ENCODE measurements at places on chromosomes 6 and 20.

DNA sequence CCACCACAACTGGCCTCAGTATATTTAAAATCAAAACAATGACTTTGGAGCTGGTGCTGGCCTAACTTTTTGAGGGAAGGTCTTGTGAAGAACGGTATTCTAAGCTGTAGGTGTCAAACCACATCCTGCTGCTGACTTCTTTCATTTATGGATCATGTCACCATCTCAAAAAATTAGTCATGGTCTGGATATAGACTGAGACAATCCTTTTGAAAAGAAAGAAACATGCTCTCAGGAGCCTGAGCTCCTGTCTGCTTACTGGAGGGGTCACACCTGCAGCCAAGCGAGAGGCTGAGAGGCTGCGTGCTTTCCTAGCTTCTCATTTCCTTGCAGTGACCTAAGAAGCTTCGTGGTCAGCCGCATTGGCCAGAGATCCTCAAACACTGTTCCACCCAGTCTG lies 55.2 kb downstream of the TIAM2 start:
- DNase-seq, result no peak

- DNase-seq, result no peak
These were observed 150.7 kb upstream of the GMDS start for GRCh38 chr6:2396042-2396657.

- no peak for DNase-seq
These were observed 40.4 kb upstream of the TBC1D7 start for GRCh38 chr6:13368731-13369115.

- no peak for DNase-seq
These were observed 43.6 kb upstream of the PHACTR3 start for GRCh38 chr20:59560588-59561227.

DNA sequence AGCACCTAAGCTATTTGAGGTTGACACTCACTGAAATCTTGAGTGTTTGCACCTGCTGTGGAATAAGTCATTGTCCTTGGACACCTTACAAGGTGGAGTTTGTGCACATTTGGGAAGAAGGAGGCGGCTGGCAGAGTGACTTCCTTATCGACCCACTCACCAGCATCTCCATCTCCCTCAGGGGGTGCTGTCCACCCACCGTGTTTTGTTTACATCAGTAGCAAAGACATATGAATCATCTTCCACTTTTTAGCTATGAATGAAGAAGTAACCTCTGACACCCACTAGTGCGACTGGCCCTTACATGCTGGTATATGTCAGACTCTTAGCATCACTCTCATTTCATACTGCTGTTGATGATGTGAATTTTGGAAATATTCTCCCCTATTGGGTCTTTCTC lies 119.5 kb upstream of the SGK1 start:
- no peak for DNase-seq

DNA sequence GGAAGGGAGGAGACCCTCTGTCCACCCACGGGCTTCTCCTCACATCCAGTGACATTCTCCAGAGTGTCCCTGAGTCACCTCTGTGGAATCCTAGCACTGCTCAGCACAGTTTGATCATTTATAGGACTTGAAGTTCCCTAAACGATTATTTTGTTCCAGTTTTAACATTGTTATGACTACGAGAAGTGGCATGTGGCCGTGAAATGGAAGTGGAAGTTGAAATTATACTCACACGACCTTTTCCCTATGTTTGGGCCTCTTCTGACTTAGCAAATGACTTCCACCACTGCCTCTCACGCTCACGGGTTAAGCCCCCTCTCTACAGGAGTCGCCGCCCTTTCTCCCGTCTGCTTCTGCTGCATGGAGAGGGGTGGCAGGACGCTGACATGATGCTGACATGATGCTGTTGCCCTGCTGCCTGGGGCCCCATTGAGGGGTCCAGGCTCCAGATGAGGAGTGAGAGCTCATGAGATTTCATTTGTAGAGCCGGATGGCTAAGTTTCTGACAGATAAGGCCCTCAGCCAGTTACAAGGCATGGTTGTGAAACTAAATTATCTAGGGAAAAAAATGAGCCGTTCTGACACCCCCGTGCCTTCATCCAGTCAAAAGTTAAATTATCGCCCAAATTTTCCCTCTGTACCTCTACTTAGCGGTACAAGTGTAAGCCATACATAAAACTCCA lies 153.6 kb upstream of the UST start:
- no peak for DNase-seq

- DNase-seq, result no peak
These were observed 55.2 kb downstream of the PSMB1 start for GRCh38 chr6:170497841-170498301.

DNA sequence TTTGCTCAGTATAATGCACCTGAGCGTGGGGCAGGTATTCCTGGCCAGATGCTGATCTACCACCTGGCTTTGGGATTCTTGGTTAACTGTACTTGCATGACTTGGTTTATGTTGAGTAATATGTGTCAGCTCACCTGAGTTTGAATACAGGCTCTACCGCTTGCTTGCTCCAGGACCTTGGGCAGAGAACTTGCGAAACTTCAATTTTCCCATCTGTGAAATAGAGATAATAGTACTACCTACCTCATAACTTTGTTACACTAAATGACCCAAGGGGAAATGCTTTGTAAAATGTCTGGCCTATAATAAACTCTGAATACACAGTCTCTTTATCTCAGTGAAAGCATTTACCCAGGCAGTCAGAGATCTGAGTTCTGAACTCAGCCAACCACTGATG lies 51.8 kb downstream of the SCAND1 start:
- DNase-seq, result no peak

GRCh38 chr20:62500237-62500864 lies 24.6 kb upstream of the GATA5 start:
- peak; percentile 83 for DNase-seq

- DNase-seq, result no peak
These were observed 50.4 kb downstream of the FAM184A start for GRCh38 chr6:119028091-119028490.

DNA sequence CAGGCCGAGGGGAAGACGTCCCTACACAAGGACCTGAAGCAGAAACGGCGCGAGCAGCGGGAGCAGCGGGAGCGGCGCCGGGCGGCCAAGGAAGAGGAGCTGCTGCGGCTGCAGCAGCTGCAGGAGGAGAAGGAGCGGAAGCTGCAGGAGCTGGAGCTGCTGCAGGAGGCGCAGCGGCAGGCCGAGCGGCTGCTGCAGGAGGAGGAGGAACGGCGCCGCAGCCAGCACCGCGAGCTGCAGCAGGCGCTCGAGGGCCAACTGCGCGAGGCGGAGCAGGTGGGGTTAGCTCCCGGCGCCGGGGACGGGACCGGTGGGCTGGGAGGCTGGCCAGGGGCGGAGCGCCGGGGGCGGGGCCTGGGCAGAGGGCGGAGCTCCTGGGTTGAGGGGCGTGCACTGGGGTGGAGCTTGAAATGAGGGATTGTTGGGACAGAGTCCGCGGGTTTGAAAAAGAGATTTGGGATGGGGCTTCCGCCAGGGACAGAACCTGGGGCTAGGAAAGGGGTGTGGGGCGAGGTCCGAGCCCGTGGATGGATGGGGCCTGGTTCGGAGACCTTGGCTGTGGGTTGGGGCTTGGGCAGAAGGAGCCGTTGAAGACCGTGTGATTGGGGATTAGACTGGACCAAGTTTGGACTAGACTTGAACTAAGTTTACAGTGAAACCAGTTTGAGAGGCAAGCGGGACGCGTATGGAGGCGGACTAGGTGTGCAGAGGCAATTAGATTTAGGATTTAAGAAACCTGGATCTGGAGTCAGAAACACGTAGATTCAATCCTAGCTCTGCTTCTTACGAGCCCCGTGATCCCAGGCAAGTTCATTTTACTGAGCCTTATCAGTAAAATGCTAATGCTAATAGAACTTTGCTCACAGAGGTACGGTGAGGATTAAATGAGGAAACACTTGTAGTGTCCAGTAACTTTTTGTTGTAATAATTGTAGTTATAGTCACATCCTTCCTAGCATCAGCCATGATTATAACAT lies 20.9 kb downstream of the DEF6 start:
- DNase-seq, result no peak

DNA sequence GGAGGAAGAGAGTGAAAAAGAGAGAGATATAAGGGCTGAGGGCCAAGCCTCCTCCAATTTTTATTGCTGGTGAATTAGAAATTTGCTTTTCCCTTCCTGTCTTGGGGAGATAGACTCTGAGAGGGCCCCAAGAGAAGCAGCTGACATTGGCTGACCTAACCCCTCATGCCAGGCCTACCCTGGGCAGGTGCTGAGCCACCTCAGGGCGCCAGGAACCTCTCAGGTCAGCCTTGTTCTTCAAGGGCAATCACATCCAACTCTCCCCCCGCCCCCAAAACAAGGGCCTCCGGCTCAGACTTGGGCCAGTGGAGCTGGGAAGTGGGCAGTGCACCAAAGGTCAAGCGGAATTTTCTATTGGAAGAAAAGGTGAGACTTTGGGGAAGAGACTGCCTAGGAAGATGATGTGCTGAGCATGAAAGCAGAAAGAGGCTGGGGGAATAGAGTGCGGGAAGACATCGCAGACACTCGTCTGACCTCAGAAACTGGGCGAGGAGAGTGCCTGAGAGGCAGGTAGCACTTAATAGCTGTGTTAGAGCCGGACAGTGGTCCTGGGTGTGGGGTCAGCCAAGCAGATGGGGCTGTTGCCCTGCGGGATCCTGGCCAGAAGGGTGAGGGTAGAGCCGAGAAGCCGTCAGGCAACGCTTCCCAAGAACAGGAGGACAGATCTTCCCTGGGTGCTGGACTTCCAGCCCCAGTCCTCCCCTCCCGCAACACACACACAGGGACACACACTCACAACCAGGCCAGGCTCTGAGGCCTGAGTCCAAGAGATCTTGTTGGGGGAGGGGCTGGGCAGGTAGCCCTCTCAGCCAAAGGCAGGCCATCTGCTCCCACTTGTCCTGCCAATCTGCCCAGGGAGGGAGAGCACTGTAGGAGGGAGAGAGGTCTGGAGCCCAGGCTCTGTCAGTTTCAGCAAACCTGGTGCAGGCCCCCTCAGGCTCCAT lies 3.7 kb upstream of the FASTKD5 start:
- no peak for DNase-seq

GRCh38 chr20:43988867-43989266 lies 74.2 kb downstream of the TOX2 start:
- no peak for DNase-seq

DNA sequence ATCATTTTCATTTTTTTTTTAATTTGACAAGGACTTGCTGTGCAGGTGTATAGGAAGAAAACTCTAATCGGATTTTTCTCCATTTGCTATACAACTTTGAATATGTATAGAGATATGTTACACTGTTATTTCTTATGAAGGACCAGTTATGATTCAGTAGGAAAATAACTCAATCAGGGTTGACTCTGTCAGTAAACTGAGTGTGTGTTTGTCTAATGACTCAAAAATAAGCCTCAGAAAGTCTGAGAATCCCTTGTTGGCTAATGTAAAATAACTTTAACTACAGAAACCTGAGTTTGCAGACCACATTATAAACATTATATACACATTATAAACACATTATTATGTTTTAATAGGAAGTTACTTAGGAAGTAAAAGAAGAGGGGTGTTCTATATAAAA lies 352.6 kb downstream of the RIMS1 start:
- DNase-seq, result no peak

- DNase-seq, result no peak
These were observed 319.1 kb upstream of the SYNCRIP start for GRCh38 chr6:85961746-85962145.

DNA sequence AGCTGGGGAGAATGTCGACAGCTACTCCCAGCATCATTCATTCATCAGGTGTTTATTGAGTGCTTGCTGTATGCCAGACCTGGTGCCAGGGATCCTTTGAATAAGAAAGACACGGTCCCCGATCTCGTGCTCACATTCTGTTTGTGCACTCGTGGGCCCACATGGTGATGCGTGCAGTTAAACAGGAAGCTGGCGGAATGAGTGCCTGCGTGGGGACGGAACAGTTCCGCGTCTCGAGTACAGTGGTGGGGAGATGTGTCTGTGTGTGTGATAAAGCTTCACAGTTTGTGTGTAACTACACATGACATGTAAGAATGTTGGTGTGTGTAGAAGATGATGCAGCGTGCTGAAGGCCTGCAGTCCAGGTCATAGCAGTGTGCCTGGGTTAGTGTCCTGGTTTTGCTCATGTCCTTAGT lies 6.5 kb downstream of the RBM38 start:
- no peak for DNase-seq

DNA sequence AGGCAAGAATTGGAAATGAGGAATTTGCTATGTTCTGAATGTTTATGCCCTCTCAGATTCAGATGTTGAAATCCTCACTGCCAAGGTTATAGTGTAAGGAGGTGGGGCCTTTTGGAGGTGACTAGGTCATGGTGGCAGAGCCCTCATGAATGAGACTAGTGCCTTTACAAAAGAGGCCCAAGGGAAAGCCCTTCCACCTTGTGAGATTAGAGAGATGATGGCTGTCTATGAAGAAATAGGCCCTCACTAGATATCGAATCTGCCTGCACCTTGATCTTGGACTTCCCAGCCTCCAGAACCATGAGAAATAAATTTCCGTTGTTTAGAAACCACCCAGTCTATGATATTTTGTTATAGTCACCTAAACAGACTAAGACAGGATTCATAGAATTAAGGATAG lies 10.4 kb downstream of the ASIP start:
- DNase-seq, result no peak

DNA sequence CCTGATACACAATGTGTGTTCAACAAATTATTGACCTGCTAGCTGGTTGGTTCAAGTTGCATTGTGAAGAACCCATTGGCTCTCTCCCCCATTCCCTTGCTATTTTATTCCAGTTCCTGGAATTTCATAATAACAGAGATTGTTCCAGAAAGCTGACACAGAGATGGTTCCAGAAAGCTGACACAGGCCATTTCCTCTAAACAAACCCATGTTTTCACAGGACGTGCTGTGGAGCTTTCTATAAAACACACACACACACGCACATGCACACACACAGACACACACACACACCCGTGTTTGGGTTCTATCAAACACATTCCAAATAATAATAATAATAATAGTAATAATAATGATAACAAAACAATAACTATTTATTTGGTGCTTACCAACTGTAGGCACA lies 259.1 kb downstream of the CLIC5 start:
- DNase-seq, result no peak

DNA sequence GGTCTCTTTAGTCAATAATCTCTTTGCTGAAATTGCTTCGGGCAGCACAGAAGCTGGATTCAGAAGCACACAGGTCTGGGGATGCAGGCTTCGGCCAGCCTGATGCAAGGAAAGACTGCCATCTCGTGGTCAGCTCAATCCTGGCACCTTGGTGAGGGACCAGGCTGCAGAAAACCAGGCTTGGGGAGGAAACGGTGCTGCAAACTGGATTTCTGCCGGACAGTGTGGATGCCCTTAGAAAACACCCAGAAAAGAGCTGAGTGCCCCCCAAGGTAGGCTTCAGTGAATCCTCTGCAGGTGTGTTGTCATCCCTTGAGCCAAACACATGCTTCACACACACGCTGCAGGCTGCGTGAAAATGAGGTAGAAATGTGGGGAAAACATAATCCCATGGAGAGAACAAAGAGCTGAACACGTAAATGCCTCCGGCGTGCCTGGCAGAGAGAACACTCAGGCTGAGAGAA lies 89.8 kb upstream of the PAX1 start:
- DNase-seq, result peak; percentile 2

Measured in activated CD4-positive, CD25-positive, alpha-beta regulatory T cell (primary cell).